ENCODE measurements at places on chromosomes 12 and 14. TPM values are rescaled to one million over a fixed set of nuclear protein-coding genes. Genes with fewer than 3 reads are reported as not detected.

The SBNO1 gene
- total RNA-seq = 24.0 TPM

The ADAM21 gene
- 0.69 TPM for total RNA-seq

The ENDOU gene
- 1.1 TPM for total RNA-seq

The OS9 gene
- 241 TPM for total RNA-seq

The CHD8 gene
- 59.0 TPM for total RNA-seq

The SRRM4 gene
- 0.44 TPM for total RNA-seq

The THTPA gene
- total RNA-seq = 41.7 TPM

The RFLNA gene
- 3.9 TPM for total RNA-seq

The SERPINA9 gene
- not detected for total RNA-seq

The FAM161B gene
- total RNA-seq = 7.2 TPM

The IL22 gene
- not detected for total RNA-seq

The LIN7A gene
- 1.6 TPM for total RNA-seq

The IFNG-AS1 gene
- total RNA-seq = not detected

The ARPC3 gene
- total RNA-seq = 229 TPM

The SLC6A13 gene
- total RNA-seq = 0.95 TPM

Data from adrenal gland (tissue), 19 donors.